ENCODE measurements at places on chromosomes 6 and 20. TPM values are rescaled to one million over a fixed set of nuclear protein-coding genes. Genes with fewer than 3 reads are reported as not detected.

GRCh38 chr6:47086051-47086770 lies 44.1 kb upstream of the ADGRF1 start:
- DNase-seq: no peak
- H3K36me3 ChIP-seq: no peaks in the 10 kb centered on the region
- no peak overlapping the region for H3K27ac ChIP-seq
- no peak overlapping the region for H3K4me3 ChIP-seq
- H3K27me3 ChIP-seq: no peaks in the 10 kb centered on the region
- H3K4me1 ChIP-seq: peaks cover 10% of the 10 kb centered on the region

GRCh38 chr6:41161851-41162552 lies 914 bp downstream of the TREM2 start:
- H3K4me3 ChIP-seq: no peak overlapping the region
- peaks cover 9% of the 10 kb centered on the region for H3K27me3 ChIP-seq
- H3K36me3 ChIP-seq: no peaks in the 10 kb centered on the region
- H3K4me1 ChIP-seq: no peaks in the 10 kb centered on the region
- DNase-seq: no peak

DNA sequence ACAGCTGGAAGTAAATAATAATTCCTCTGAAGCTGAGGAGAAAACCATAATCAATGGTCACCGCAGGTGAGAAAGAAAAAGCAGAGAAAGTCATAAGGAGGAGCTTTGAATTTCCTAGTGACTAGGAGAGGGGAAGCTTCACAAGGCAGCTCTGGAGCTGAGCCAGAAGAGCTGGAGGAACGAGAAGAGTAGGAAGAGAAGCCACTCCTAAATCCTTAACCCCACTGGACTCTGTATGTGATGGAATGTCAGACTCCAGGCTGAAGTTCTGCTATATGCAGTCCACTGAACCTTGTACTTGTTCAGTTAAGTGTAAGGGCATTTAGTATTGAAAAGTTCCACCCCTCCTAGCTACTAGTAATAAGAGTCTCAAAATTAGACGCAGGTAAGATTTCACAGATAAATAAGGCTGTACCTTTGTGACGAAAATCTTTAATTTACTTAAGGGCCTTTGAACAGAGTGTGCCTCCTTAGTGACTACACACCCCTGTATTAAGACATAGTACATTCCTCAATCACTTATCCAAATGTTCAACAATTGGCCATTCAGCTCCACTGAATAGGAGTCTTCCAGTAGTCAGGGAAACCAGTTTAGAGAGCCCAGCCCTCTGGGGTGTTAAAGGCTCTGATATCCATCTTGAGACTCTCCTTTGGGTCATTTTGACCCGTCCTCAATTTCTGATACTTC lies 71.4 kb upstream of the UFL1 start:
- DNase-seq: no peak
- no peaks in the 10 kb centered on the region for H3K36me3 ChIP-seq
- H3K4me1 ChIP-seq: no peaks in the 10 kb centered on the region

DNA sequence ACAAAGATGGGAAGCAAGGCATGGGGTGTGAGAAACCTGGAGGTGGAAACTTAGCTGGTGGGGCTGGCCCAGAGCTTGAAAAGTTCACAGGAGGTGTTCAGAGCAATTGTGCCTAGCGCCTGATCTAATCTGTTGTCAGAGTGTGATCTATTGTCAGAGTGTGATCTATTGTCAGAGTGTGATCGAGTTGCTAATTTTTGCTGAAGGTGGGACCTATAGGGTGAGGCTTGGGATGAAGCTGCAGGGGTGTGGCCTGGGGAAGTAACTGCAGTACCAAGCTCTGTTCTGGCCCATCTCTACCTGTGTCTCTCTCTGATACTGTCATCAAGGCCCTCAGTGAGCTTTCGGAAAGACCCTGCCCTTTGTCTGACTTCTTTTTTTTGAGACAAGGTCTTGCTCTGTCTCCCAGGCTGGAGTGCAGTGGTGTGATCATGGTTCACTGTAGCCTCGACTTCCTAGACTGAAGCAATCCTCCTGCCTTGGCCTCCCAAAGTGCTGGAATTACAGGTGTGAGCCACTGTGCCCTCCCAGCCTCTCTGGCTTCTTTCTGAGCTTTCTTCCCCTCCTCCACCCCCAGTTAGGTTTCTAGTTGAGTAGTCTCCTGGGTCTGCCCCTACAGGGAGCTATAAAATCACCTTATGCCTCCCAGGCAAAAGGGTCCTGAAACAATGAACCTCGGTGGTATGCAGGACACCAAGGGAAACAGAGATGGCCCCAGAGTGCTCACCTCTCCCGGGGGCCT lies 150.8 kb upstream of the RNF24 start:
- H3K36me3 ChIP-seq: no peaks in the 10 kb centered on the region
- H3K27me3 ChIP-seq: no peaks in the 10 kb centered on the region
- no peak overlapping the region for H3K4me3 ChIP-seq

DNA sequence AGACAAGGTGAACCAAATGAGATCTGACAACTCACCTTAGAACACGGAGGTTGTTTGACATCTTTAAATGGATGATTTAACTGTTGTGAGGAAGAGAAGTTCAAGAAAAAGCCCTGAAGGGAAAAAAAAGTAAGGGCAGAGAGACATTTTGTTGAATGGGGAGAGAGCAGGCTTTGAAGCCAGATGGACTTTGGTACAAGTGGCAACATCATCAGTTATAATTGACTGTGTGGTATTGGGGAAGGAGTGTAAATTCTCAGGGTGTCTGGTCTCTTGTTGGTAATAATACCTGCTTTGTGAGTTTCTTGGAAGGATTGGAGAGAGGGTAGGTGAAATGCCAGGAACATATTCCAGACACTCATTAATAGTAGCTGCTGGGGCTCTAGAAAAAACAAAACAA lies 21.6 kb downstream of the OGFRL1 start:
- H3K4me3 ChIP-seq: no peak overlapping the region
- peaks cover 26% of the 10 kb centered on the region for H3K4me1 ChIP-seq
- no peaks in the 10 kb centered on the region for H3K36me3 ChIP-seq
- no peak overlapping the region for H3K27ac ChIP-seq
- DNase-seq: no peak

DNA sequence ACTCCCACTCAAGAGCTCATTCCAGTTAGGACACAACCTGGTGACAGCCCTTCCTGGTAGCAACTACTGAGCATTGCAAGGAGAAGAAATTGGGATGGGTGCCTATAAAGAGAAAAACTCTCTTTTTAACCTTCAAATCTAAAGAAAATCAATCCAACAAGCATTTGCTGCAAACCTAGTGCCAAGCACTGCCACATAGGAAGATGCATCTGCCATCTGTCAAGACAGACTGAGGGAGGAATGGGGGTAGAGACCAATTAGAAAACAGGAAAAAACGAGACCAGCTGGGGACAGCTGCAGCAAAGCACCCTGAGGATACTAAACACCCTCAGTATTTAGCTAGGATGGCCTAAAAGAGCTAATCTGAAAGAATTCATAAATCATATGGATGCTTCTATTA lies 27.9 kb downstream of the HLA-DMB start:
- H3K27ac ChIP-seq: no peak overlapping the region
- DNase-seq: no peak
- no peaks in the 10 kb centered on the region for H3K27me3 ChIP-seq
- H3K4me3 ChIP-seq: no peak overlapping the region
- H3K4me1 ChIP-seq: no peaks in the 10 kb centered on the region

DNA sequence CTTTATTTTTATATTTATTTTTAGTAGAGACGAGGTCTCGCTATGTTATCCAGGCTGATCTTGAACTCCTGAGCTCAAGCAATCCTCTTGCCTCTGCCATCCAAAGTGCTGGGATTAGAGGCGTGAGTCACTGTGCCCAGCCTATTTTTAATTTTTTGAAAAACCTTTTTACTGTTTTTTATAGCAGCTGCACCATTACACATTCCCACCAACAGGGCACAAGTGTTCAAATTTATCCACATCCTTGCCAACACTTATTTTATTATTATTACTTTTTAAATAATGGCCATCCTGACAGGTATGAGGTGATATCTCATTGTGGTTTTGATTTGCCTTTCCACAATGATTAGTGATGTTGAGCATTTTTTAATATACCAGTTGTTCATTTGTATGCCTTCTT lies 42.5 kb downstream of the PACSIN1 start:
- no peak for DNase-seq
- H3K27ac ChIP-seq: no peak overlapping the region
- no peaks in the 10 kb centered on the region for H3K36me3 ChIP-seq

DNA sequence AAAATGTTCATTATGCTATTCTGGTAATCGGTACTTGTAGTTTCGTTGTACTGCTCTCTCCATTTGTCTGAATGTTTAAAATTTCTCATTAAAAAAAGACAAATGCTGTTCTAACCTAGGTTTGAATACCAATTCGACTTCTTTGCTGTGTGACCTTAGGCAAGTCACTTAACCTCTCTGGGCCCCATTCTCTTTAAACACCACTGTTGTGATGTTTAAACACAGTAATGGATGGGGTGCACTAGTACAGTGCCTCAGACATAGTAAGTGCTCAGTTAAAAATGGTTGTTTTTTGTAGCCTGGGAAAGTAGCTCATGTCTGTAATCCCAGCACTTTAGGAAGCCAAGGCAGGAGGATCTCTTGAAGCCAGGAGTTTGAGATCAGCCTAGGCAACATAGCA lies 138.5 kb downstream of the MRPL14 start:
- H3K27ac ChIP-seq: no peak overlapping the region
- no peaks in the 10 kb centered on the region for H3K27me3 ChIP-seq
- H3K4me1 ChIP-seq: peaks cover 28% of the 10 kb centered on the region
- DNase-seq: no peak

- H3K4me1 ChIP-seq: no peaks in the 10 kb centered on the region
- H3K27me3 ChIP-seq: no peaks in the 10 kb centered on the region
- H3K4me3 ChIP-seq: no peak overlapping the region
- H3K27ac ChIP-seq: no peak overlapping the region
These were observed 683.8 kb downstream of the DOK5 start for GRCh38 chr20:55159230-55159629.

DNA sequence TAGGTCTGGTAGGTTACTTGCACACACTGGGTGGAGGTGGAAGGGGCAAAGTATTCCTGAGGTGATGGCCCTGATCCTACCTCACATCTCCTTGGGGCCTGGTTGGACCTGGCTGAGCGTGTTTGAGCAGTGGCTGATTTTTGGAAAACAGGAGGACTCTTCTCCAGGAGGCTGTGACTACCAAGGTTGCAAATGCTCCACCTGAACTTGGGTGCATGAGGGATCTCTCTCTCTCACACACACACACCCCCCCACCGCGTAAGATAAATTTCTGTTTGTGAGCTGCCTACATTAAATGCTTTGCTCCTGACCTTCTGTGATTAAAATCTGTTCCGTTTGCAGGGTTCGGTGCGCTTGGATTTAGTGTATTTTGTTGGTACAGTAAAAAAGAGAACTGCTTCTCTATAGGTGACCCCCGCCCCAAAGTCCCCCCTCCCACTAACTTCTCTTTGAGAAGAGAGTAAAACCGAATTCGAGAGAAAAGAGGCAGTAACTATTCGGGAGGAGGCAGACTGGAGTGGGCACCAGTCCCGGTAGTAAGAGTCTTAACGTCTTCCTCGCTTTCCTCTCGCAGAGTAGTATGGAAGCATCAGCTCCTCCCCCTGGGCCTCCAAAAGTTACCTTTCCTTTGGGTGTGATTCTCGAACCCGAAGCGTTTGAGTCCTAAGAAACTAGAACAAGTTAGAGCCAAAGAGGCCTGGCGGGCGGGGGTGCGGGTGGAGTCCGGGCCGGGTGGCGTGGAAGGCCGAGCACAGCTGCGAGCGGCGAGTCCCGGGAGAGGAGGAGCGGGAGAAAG lies 585 bp upstream of the DSE start:
- peak overlapping the region; percentile 70 for H3K4me3 ChIP-seq
- no peaks in the 10 kb centered on the region for H3K27me3 ChIP-seq
- DNase-seq: no peak
- peak overlapping the region; percentile 81 for H3K27ac ChIP-seq

- no peak overlapping the region for H3K27ac ChIP-seq
- H3K4me3 ChIP-seq: no peak overlapping the region
- no peak for DNase-seq
- peaks cover 44% of the 10 kb centered on the region for H3K27me3 ChIP-seq
These were observed 14.7 kb downstream of the FOXQ1 start for GRCh38 chr6:1326535-1327121.

- H3K36me3 ChIP-seq: no peaks in the 10 kb centered on the region
- no peaks in the 10 kb centered on the region for H3K4me1 ChIP-seq
- H3K27ac ChIP-seq: no peak overlapping the region
- peaks cover 17% of the 10 kb centered on the region for H3K27me3 ChIP-seq
- H3K4me3 ChIP-seq: no peak overlapping the region
These were observed 381.9 kb upstream of the ARID1B start for GRCh38 chr6:156395276-156395675.

DNA sequence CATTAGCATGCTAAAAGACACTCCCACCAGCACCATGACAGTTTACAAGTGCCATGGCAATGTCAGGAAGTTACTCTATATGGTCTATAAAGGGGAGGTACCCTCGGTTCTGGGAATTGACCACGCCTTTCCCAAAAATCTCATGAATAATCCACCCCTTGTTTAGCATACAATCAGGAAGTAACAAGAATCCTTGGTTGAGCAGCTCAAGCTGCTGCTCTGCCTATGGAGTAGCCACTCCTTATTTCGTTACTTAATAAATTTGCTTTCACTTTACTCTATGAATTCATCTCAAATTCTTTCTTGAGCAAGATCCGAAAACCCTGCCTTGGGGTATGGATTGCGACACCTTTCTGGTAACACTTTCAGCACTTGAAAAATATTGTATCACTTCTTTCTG lies 243.0 kb downstream of the BMP2 start:
- no peak overlapping the region for H3K27ac ChIP-seq
- no peak overlapping the region for H3K4me3 ChIP-seq
- no peaks in the 10 kb centered on the region for H3K27me3 ChIP-seq

GRCh38 chr6:89984926-89985750 lies 90.9 kb downstream of the GJA10 start:
- H3K36me3 ChIP-seq: no peaks in the 10 kb centered on the region
- peaks cover 27% of the 10 kb centered on the region for H3K4me1 ChIP-seq
- DNase-seq: peak; percentile 94
- peak overlapping the region; percentile 76 for H3K27ac ChIP-seq
- H3K4me3 ChIP-seq: no peak overlapping the region

The BPIFB4 gene
- polyA plus RNA-seq: not detected

The C20orf96 gene
- polyA plus RNA-seq: 2.8 TPM

The CGA gene
- polyA plus RNA-seq: not detected

The PTCRA gene
- not detected for polyA plus RNA-seq

The EPB41L1 gene
- polyA plus RNA-seq: 7.1 TPM
